ENCODE measurements at places on chromosomes 16 and 17.

DNA sequence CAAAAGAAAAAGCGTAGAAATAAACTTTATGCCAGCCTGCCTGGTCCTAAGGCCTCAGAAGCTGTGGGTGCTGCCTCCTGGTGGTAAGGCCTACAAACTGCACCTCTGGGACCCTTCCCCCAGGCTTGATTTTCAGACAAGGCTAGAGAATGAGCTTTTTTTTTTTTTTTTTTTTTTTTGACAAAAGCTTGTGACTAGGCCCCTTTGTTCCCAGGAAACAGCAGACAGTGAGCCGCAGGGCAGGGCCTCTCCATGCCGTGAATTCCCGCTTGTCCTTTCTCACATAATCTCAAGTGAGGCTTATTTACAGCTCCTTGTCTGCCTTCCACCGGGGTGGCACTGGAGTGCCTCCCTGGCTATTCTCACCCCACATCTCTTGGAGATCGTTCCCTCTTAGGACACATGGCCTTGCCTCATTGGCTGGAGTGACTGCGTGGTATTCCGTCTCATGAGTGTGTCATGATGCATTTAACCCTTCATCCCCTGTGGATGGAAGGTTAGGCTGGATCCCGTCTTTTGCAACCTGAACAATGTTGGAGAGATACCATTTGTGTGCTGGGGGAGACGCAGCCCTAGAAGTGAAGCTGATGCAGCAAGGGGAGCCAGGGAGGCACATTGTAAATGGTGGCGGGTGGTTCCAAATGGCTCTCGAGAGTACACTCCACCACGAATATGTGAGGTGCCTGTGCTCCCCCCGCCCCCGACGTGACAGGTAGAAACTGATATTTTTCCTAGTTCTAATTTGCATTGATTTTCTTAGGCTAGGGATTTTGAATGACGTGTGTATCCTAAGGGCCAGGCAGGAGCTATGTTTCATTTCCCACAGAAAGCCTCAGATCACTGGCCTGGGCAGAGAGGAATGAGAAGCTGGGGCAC is 49.6 kb downstream of the USP22 start:
- DNase-seq: peak; percentile 92

DNA sequence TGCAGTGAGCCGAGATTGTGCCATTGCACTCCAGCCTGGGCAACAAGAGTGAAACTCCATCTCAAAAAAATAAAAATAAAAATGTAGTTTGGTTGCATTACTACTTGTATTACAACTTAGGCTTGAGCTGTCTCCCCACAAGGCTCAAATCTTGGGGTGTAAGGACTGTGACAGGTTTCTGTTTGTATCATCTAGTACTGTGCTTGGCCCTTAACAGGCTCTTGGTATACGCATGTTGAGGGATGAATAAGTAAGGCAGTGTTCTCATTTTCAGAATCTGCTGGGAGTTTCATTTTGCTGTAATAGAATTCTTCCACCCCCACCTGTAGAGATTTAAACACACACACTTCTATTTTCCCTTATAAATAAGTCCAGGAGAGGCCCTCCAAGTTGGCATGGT is 289.4 kb upstream of the EEF2KMT start:
- no peak for DNase-seq

GRCh38 chr17:74767111-74767516 is 9.0 kb downstream of the NAT9 start:
- DNase-seq: no peak

DNA sequence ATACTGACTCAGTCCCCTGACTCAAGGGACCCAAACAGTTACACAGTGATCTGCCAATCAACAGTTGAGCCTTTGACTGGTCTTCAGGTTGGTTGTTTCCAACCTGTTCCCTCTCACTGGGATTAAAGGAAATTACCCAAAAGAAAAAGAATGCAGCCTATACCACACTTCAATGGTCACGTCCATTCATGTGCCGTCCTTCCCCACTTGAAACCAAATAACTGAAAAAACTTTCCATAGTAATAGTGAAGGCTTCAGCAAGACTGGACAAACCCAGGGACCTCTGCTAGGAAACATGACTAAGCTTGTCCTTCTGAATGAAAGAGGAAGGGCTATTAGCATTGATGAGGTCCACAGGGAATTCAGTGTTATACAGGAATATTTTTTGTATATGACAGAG is 30.6 kb downstream of the MRPS23 start:
- DNase-seq: no peak

DNA sequence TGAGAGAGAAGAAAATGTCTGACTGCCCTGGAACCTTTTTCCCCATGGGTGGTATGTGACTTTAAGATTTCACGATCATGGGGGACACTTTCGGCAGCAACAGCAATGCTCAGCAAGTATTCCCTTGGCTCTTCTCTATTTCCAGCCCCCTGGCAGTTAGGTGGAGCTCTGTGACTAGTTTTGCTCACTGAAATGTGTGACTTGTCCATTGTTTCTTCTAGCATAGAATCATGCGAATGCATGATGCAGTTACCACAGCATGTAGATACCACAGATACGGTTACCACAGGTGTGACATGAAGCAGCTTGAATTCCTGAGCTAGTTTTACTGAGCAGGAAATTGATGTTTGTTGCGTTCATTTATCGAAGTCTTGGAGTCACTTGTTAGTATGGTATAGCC is 1034.5 kb upstream of the EEF2KMT start:
- DNase-seq: no peak

DNA sequence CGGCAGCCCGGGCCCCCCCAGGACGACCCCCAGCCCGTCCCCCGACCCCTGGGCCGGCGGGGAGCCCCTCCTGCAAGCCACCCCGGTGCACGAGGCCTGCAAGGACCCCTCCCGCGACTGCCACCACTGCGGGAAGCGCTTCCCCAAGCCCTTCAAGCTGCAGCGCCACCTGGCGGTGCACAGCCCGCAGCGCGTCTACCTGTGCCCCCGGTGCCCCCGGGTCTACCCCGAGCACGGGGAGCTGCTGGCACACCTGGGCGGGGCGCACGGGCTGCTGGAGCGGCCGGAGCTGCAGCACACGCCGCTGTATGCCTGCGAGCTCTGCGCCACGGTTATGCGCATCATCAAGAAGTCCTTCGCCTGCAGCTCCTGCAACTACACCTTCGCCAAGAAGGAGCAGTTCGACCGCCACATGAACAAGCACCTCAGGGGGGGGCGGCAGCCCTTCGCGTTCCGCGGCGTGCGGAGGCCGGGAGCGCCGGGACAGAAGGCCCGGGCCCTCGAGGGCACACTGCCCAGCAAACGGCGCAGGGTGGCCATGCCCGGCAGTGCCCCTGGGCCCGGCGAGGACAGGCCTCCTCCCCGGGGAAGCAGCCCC is 15.6 kb upstream of the ZFPM1 start:
- peak; percentile 92 for DNase-seq

- DNase-seq: no peak
These were observed 34.7 kb upstream of the KLHDC4 start for GRCh38 chr16:87800497-87800896.

DNA sequence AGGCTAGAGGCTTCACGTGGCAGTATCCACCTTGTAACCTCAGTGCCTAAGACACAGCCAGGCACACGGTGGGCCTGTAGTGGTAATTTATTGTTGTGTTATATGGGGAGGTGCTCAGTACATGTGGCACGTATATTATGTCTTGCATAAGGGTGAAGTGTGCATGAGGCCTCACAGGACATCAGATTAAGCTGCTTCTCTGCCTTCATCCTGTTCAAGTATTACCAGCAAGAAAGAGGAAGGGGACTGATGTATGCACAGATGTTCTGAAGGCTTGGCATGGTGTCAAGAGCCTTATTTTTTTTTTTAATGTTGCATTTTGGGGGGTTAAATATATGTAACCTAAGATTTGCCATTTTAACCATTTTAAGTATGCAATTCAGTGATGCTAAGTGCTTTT is 71.6 kb downstream of the ABCC1 start:
- no peak for DNase-seq

- peak; percentile 96 for DNase-seq
These were observed 10.5 kb downstream of the DOK4 start for GRCh38 chr16:57475711-57476339.

- no peak for DNase-seq
These were observed 13.3 kb upstream of the SBK1 start for GRCh38 chr16:28279006-28279405.

DNA sequence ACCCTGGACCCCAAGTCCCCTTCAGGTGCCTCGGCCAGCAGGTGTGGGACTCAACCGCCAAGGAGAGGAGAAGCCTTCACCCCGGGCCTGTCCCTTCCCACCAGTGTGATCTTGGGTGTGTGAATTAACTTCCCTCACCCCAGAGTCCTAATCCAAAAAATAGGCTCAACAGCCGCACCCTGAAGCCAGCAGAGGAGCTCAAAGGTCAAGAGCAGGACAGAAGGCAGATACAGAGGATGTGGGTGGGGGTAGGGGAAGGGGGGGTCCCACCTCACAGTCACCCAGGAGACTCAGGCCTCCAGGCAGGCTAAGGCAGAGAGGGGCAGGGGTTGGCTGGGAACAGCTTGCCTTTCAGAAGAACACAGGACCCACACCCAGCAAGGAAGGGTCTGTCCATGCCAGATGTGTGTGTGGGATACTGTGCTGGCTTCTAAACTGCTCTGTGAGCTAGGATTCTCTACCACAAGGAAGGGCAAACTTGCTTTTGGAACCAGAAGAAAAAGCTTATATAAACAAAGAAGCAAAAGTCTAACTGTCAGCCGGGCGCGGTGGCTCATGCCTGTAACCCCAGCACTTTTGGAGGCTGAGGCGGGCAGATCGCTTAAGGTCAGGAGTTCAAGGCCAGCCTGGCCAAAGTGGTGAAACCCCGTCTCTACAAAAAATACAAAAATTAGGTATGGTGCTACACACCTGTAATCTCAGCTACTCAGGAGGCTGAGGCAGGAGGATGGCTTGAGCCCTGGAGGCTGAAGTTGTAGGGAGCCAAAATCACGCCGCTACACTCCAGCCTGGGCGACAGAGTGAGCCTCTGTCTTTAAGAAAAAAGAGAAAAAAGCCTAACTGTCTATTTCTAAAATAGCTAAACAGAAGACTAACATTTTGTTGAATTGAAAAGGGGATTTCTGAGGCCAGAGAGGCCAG is 4.6 kb downstream of the PIEZO1 start:
- no peak for DNase-seq

GRCh38 chr17:63096426-63096825 is 130.4 kb downstream of the TANC2 start:
- no peak for DNase-seq

GRCh38 chr16:69169051-69169450 is 17.9 kb upstream of the SNTB2 start:
- DNase-seq: no peak

GRCh38 chr17:10069301-10069700 is 129.1 kb downstream of the GAS7 start:
- no peak for DNase-seq

- DNase-seq: no peak
These were observed 5.3 kb downstream of the ST3GAL2 start for GRCh38 chr16:70433458-70434103.

DNA sequence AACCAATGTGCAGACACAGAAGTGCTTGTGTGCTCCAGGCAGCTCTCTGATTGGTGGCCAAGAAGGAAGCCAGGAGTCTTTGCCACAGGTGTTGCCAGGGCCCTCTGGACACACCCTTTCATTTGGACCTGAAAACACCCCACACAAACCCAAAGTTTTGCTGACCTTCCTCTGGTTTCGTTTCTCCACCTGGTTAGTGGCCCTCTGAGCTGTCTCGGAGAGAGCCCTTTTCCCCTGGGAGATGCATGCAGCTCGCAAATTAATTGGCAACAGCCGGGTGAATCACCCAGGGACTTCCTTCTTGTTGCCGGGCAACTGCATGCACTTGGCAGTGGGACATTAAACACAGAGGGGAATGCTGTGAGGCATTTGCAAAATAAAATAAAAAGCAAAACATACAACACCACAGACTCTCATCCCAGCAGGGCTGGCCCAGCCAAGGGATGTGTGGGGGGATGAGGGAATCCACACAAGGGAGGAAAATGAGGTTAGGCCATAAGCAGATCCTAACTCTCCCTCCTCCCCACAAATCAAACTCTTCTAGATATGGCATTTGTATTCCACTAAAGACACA is 286.6 kb downstream of the SOX9 start:
- DNase-seq: peak; percentile 59

- peak; percentile 99 for DNase-seq
These were observed at the start of gene NME1 for GRCh38 chr17:51153210-51154072. TSS of gene NME1 (plus strand) at chr17:51153559. CDS start at chr17:51155655, 2,096 bp downstream.

GRCh38 chr16:73002866-73003265 is 45.1 kb downstream of the ZFHX3 start:
- no peak for DNase-seq

- peak; percentile 52 for DNase-seq
These were observed 1.6 kb upstream of the N4BP1 start for GRCh38 chr16:48611329-48612137.

DNA sequence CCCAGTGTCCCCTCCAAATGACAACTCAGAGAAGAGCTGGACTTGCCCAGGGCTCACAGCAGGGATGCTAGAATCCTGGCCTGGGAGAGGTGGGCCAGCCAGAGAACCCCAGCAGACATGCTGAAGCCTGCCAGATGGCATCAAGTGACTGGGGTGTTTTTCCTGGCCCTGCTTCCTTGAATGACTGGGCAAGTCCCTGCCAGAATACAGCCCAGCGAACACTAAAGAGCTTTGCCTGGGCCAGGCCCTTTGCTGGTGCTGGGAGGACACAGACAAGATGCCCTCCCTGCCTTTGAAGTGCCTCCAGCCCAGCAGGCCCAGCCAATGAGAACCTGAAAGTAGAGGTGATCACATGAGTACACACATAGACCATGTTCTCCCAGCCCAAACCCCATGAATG is 11.5 kb downstream of the ZNF319 start:
- DNase-seq: no peak

DNA sequence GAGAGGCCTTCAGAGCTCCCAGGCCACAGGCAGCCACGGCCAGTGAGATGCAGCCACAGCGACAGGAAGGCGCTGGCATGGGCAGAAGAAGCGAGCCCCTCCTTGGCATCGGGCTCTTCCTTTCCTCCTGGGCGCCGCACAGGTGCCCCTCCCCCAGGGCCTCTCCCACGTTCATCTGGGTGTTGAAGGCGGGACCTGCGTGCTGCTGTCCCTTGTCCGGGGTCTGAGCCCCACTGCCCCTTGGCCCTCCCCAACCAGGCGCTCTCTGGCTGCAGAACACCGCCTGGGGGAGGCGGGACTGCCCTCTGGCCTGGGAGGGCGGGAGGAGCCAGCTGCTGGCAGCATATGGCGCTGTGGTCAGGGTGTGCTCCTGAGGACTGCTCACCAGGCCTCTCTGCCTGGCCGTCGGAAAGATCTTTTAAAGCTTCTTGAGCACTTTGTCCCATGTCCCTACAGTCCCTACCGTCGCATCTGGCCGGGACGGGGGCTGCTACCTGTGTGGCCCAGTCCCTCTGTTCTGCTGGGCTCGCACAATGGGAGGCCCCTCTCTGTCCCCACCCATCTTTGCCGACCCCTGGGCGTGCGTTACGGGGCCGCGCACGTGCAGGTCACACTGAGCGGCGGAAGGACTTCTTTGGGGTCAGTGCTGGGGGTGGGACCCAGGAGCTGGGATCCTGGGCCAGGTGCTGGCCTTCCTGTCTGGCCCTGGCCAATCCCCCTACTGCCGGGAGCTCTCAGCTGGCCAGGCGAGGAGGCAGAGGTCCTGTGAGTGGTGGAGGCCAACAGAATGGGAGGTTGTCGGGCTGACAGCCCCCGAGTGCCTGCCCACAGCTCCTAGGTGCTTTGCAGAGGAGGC is 1.7 kb downstream of the SLC25A10 start:
- DNase-seq: no peak
